M059J (cell line): ENCODE measurements at places on chromosomes 2 and 18.

- DNase-seq, result no peak
These were observed 6.4 kb downstream of the ERLEC1 start for GRCh38 chr2:53793261-53793660.

GRCh38 chr18:62625019-62625418 is 90.3 kb upstream of the PHLPP1 start:
- DNase-seq, result peak; percentile 20

GRCh38 chr18:52367953-52368742 is 28.2 kb downstream of the DCC start:
- DNase-seq, result no peak

DNA sequence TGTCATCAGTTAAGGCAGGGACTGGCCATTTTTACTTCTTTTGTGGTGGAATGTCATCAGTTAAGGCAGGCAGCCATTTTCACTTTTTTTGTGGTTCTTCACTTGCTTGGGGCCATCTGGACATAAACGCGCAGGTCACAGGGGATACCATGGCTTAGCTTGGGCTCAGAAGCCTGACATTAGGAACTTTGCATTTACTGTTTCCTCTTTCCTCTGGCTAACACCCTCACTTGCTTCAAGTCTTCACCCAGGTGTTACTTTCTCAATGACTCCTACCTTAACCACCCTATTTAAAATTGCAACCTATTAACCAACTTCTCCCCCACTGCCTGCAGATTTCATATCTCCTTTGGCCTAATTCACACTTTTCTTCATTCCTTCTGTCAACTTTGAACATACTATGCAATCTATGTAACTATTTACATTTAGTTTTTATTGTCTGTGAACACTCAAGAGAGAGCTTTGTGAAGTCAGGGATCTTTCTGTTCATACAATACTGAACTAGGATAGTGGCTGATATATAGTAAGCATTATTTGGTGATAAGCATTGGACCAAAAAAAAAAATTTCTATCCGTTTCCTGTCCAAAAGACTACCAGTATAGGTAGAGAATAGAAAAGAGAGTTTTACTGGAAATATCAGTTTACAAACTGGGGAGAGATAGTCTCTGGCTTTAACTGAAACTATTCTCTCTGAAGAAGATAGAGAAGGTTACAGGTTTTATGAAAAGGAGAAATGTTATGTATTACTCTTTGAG is 600.1 kb upstream of the ZNF804A start:
- no peak for DNase-seq

DNA sequence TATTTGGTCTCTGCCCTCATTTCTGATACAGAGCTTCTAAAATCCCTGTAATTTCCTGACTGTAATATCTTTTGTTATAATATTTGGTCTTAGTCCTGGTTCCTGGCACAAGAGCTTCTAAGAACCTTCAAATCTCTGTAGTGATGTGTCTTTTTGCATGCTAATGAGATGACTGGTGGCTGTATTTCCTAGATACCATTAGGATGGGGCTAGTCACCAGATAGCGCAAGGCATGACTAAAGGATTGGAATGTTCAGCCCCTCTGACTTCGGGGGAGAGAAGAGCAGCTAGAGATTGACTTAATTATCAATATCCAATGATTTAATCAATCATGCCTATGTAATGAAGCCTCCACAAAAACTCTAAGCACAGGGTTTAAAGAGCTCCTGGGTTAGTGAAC is 620.8 kb upstream of the ACVR2A start:
- DNase-seq, result no peak

- DNase-seq, result peak; percentile 92
These were observed 45.6 kb upstream of the ODC1 start for GRCh38 chr2:10493634-10494281.

- no peak for DNase-seq
These were observed 174.4 kb upstream of the FBXO11 start for GRCh38 chr2:48080534-48081316.
